ENCODE measurements at places on chromosomes 13 and 19.

DNA sequence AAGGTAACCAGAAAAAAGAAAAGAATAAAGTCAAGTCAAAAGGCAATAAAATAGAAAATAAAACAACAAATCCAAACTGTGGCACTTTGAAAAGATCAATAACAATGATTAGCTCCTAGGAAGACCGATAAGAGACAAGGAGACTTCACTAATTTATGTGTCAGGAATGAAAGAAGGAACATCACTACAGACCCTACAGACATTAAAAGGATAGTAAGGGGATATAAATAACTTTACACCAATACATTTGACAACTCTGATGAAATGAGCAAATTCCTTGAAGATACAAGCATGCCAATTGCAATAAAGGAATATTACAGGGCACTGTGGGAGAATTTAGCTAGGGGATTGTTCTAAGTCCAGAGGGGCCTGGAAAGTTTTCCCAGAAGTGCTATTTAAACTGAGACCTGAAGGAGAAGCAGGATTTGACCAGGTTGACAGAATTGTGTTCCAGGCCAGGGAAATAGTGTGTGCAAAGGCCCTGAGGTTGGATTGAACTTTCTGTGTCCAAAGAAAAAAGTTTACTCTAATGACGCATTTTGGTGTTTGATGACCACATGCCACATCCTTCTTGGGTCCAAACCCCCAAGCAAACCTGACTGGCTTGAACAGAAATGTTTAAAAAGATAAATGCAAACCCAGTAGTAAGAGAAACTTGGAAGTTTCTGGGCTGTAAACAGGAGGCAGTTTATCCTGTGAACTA, 1.6 kb upstream of the C19orf38 start:
- no peak for DNase-seq

GRCh38 chr19:4393947-4394590, 6.3 kb downstream of the SH3GL1 start:
- no peak for DNase-seq

- DNase-seq, result no peak
Observed at GRCh38 chr13:90623318-90624011, 724.0 kb upstream of the MIR17HG start.

GRCh38 chr19:48418317-48419064, 25.0 kb downstream of the GRIN2D start:
- DNase-seq, result no peak

DNA sequence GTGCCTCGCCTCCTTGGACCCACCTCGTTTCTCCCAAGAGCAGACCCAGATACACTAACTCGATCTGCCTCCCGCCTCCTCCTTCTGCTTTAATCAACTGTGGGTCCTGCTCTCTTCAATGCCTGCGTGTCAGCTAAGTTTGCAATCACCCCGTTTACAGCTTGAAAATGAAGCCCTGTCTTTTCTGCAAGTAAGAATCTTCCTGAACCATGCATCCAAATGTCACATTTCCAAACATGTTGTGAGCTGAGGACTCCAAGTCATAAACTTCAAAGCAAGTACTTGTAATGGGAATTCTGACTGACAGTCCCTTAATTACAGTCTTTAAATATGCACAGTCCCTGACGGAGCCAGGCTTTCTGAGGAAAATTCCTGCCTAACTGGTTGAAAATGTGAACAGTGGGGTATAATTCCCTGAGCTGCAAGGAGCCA, 154.9 kb upstream of the UQCRFS1 start:
- DNase-seq, result no peak

GRCh38 chr13:94914895-94915294, 202.6 kb upstream of the SOX21 start:
- no peak for DNase-seq

GRCh38 chr19:52227196-52227940, 37.5 kb downstream of the PPP2R1A start:
- DNase-seq, result no peak

DNA sequence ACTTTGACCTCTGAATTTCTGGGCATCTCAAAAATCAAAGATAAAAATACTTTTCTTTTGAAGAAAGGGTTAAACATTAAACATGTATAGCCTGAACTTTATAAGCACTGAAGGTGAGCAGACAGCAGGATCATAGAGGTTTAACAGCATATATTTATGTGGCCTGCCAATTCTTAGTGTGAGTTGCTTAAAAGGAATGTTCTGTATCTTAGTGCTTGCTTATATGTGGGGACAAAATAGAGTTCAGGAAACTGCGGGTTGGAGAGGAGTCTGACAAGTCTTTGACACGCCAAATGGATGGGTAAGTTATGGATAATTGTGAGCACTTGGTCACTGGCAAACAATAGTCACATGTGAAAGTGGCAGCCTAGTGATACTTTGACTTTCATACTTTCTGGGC, 1419.4 kb upstream of the SPRY2 start:
- DNase-seq, result no peak

- peak; percentile 55 for DNase-seq
Observed at GRCh38 chr19:40147693-40148347, 43.4 kb upstream of the MAP3K10 start.

- no peak for DNase-seq
Observed at GRCh38 chr13:41587490-41587889, 130.1 kb downstream of the RGCC start.

DNA sequence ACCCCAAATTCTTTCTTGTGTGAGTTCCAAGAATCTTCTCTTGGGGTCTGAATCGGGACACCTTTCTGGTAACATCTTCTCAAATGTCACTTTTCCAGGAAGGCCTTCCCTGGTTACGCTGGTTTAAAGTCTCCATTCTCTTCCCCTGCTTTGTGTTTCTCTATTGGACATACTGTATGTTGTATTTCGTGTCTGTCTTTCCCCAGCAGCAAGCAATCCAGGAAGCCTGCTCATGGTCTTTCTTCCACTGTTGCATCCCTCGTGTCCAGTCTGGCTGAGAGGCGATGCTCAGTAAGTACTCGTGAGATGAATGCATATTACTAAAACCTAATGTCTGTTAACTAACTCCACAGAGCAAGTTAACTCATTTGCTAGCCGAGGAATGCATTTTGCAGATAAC, 43.7 kb downstream of the RFXAP start:
- DNase-seq, result no peak

DNA sequence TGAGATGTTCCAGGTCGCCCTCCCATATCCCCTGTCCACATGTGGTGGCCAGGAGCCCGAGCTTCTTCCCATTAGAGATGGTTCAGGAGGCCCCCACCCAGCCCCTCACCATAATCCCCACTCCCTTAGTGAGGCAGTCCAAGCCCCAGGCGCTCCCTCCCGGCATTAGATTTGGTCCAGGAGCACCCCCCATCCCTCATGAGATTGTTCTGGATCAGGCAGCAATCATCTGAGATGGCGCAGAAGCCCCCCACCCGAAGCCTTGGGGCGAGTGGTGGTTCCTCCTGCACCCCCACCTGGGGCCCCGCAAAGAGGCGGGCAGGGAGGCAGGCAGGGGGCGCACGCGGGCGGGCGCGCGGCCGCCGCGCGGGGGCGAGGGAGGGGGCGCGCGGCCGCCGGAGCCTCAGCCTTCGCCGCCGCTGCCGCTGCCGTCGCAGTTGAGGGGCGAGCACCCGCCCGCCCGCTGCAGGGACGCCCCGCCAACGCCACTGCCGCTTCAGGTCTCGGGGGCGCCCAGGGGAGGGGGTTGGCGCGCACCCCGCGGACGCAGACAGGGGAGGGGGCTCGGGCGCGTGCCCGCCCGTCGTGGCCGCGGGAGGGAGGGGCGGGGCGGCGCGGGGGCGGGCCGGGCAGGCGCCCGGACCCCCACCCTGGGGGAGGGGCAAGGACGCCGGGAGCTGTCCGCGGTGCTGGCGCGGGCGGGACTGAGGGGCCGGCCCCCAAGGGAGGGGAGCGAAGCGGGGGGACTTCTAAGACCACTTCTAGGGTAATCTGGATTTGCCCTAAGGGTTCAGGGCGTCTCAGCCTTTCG, 46.4 kb upstream of the SHKBP1 start:
- no peak for DNase-seq

DNA sequence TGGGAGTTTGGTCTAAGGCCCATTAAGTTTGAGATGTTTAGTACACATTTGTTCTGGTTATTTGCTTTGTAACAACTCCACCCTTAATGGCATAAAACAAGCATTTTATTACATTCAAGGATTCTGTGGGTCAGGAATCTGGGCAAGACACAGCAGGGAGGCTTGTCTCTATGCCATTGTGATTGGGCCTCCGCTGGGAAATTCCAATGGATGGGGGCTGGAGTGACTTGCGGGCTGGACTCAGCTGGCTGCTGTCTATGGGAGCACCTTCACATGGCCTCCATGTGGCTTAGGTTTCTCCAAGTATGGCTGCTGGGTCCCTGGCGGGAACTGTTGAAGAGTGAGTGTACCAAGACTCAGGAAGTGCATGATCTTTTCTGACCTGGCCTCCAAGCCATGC, 159.0 kb downstream of the PAN3 start:
- DNase-seq, result no peak

DNA sequence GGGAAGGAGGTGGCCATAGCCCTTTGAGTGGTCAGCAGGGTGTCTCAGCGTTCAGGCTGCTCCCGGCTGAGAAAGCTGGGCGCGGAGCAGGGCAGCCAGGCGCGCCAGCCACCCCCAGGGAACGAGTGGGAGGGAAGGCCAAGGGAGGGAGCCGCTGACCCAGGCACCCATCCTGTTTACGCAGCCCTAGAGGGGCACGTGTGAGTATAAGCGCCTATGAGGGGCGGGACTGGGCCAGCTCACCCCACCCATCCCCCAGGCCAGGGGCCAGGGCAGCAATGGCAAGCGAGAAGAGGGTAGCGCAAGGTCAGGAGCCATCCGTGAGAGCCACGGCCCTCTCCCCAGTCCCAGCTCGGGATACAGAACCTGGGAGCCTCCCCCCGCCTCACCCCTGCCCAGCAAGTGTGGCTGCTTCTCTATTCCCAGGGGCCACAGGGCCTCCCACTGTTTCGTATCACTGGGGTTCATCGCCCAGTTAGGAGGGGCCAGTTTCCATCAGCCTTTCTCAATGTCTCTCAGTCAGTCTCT, 897 bp upstream of the DMKN start:
- DNase-seq, result no peak

DNA sequence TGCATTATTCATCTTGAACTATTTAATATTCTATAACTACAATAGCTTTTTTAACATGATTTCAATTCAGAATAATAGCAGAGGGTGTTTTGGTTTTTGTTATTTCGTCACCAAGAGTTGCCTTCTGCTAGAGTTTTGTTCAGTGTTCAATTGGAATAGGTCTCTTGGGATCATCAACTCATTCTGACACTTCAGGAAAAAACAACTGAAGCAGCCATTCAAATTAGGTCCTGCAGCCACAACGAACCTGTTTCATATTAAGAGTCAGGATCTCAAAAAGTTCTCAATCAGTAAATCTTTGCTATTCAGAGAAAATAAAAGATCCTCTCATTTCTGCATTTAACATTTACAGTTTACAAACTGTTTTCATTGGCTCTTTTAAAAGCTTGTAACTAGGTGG, 2.4 kb upstream of the CHAMP1 start:
- no peak for DNase-seq

DNA sequence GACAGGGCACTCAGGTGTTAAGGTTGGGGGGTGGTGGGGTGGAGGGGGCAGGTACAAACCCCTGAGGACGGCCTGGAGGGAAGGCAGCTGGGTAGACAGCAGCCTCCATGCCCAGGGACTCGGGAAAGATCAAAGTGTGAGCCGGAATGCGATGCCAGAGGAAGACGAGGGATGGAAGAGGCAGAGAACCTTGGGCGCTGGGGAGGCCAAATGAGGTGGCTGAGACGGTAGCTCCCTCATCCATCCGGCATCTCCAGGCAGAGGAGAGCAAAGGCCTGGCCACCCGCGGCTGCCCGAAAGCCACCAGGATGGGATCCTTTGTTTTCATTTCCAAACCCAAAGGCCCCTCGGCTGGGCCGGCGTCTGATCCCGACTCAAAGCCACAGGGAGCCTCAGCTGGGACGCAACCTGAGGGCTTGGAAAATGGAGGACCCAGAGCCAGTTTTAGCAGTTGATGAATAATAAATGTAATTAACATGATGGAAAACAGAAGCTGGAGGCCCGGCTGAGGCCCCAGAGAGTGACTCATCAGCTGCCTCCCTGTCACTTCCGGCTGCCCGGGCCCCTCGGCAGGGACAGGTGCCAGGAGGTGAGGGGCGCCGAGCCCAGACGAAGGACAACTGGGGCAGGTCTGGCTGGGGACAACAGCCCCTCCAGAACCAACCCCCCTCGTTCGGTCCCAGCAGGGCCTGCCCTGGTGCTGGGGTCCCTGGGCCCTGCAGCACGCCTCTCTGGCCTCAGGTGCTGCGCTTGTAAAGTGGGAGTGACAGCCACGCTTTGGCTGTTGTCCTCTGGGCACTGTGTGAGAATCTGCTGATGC, 61.6 kb downstream of the CEBPG start:
- no peak for DNase-seq

DNA sequence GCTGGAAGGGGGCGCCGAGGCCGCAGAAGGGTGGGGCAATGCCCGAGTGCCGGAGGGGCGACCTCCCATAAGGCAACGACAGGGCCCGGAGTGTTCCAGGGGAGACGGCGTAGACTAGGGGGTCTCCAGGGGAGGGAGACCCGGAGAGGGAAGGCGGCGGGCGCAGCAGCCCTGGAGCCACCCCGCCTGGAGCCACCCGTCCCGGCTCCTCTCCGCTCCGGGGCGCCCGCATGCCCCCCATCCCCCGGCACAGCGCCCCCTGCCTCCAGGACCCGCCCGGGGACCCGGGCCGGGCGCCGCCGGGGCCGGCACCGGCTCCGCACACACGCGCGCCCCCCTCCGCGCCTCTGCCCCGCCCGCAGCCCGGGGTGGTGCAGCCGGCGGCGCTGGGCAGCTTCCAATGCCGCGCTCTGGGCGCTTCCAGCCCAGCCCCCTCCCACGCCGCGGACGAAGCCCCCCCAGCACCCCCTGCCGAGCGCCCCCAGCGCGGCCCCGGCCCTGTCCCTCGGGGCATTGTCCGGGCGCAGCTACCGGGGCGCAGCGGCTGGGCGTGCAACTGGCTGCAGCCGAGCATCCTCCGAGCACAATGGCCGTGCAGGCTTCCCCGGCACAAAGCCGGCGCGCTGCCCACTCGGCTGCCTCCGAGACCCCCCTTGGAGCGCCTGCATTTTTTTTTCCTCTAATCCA, 519 bp downstream of the PTPRS start:
- no peak for DNase-seq

Measured in SIG-M5 (cell line).